ENCODE measurements at places on chromosomes 1 and 21.

DNA sequence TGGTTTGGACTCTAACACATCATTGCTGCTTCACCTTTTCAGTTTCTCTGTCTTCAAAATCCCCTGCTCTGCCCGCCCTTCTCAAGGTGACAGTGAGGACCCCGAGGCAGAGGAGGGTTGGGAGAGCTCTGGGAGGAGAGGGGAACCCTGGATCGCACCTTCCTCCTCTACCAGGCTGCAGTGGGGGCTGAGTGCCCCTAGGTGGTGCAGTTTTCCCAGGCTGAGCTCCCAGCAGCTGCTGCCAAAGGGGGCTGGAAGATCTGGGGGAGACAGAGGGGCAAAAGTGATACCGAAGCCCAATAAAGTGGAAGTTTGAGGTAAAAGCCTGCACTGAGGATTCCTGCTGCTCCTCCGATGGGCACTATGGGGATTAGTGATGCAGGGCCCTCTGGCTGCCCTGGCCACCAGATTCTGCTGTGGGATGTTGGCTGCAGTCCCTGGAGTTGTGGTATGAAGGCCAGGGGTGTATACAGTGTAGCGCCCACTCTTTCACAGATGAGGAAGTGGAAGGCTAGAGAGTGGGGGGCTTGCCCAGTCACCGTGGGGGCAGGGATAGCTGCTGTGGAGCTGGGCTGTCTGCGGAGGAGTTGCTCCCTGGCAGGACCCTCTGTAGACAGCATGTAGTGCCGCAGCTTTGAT is 40.7 kb upstream of the SCMH1 start:
- peak; percentile 26 for DNase-seq

DNA sequence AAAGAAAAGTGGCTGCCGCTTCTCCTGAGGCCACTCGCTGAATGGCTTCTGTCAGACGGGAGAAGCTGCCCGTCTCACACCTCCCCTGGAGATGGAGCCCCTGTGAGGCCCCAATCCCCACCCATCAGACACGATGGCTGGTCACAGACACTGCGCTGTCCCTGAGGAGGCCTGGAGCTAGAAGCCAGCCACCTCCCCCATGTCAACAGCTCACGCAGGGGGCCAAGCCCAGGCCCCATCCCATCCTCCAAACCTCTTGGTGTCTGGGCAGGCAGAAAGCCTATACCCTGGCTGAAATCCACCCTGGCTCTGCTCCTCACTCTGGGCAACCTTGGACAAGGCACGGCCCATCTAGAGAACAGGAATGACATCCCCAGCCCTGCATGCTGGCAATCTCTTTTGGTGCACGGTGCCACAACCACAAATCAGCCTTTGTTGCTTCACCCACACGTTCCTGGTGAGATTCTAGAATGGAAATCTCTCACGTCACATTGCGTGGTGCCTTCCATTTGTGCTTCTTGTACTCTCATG is 273.9 kb upstream of the VAMP3 start:
- no peak for DNase-seq

GRCh38 chr1:226424221-226425003 is 16.5 kb upstream of the PARP1 start:
- peak; percentile 71 for DNase-seq

DNA sequence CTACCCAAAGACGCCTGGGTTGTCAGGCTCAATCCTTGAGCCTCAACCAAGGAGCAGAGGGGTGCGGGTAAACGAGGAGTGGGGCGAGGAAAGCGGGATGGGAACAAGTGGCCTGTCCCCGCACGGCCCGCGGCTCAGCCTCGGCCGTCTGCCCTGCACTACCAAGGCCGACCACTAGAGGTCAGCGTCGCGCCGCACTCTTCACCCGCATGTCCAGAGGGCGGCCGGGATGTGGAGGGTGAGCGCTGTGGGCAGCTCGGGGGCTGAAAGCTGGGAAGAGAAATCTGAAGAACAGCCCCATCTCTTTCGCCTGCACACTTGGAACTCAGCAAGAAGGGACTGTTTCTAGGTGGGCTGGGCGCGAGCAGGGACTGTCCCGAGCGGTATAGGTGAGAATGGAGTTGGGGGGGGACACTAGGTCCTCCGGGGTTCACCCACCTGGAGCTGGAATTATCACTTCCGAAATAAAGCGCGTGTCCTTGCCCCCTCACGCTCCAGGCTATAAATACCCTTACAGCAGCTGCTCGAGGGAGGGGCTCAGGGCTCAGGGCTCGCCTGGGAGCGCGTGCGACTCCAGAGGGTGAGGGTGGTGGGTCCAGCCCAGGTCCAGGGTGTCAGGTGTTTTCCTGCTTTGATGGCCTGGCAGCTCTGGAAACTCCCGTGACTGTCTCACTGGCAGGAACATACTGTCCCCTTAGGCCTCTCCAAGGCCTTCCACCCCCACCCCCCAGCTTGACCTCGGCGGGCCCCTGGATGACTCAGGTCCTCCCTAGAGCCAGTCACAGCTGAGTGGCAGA is 9.8 kb downstream of the SLC30A2 start:
- DNase-seq = peak; percentile 3

GRCh38 chr1:223403184-223403815 is 10.1 kb downstream of the CCDC185 start:
- DNase-seq = no peak

DNA sequence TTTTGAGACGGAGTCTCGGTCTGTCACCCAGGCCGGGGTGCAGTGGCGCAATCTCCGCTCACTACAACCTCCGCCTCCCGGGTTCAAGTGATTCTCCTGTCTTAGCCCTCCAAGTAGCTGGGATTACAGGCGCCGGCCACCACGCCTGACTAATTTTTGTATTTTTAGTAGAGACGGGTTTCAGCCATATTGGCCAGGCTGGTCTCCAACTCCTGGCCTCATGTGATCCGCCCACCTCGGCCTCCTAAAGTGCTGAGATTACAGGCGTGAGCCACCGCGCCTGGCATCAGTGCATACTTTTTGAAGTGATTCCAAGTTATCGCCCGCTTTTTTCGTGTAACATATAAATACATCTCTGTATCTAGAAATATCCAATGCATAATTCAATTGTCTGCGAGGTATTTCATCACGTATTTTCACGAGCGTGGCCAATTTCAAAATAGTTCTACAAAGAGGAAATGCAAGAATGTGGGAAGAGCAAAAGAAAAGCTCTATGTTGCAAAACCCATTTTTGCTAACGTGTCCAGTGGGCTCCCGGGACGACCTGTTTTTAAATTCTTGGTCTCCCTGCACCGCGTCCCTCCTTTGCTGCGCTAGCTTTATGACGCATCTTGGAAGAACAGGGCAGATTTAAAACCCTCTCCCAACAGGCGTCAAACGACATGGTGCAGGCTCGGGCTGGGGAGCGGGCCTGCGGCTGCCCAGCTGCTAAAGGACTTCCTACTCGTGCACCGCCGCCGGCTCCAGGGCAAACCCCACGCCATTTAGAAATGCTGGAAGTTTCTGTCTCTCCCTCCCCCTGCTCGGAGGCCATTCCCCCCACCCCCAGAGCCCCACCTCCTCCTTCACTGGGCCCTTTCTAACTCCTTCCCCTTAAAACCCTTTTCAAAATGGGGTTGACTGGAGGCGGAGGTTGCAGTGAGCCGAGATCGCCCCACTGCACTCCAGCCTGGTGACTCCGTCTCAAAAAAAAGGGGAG is 923 bp upstream of the IFNGR2 start:
- DNase-seq = no peak

- no peak for DNase-seq
Measured at GRCh38 chr1:97500760-97501159, 420.1 kb downstream of the DPYD start.

- DNase-seq = no peak
Measured at GRCh38 chr1:15935056-15935950, 40.6 kb downstream of the ZBTB17 start.

DNA sequence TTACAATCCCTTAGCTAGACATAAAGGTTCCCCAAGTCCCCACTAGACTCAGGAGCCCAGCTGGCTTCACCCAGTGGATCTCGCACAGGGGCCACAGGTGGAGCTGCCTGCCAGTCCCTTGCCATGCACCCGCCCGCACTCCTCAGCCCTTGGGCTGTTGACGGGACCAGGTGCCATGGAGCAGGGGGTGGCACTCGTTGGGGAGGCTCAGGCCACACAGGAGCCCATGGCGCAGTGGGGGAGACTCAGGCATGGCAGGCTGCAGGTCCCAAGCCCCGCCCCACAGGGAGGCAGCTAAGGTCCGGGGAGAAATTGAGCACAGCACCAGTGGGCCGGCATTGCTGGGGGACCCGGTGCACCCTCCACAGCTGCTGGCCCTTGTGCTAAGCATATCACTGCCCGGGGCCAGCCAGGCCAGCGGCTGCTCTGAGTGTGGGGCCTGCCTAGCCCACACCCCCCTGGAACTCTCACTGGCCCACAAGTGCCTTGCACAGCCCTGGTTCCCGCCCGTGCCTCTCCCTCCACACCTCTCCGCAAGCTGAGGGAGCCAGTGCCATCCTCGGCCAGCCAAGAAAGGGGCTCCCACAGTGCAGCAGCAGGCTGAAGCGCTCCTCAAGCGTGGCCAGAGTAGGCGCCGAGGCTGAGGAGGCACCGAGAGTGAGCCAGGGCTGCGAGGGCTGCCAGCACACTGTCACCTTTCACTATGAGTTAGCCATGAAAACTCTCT is 117.8 kb downstream of the LIPI start:
- DNase-seq = no peak

GRCh38 chr1:65759516-65759915 is 33.2 kb upstream of the PDE4B start:
- no peak for DNase-seq

GRCh38 chr1:185441605-185442004 is 124.6 kb upstream of the IVNS1ABP start:
- no peak for DNase-seq

- DNase-seq = no peak
Measured at GRCh38 chr1:231065510-231066241, 25.6 kb upstream of the FAM89A start.

DNA sequence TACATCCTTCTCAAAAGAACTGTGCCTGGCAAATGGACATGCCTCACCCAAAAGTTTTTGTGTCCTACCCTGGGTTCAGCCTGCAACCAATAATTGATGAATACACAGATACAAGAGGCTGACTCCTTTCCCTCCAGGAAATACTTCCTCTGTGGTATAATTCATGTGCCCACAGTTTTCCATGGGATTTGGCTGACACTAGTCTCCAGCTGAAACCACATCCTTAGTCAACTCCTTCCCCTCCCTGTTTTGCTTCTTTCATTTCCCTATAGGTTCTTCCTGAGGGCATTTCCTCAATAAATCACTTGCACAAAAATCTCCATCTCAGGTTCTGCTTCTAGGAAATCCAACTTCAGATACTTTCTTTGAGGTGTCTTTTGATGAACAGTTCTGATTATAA is 436.6 kb upstream of the C1orf87 start:
- DNase-seq = no peak

DNA sequence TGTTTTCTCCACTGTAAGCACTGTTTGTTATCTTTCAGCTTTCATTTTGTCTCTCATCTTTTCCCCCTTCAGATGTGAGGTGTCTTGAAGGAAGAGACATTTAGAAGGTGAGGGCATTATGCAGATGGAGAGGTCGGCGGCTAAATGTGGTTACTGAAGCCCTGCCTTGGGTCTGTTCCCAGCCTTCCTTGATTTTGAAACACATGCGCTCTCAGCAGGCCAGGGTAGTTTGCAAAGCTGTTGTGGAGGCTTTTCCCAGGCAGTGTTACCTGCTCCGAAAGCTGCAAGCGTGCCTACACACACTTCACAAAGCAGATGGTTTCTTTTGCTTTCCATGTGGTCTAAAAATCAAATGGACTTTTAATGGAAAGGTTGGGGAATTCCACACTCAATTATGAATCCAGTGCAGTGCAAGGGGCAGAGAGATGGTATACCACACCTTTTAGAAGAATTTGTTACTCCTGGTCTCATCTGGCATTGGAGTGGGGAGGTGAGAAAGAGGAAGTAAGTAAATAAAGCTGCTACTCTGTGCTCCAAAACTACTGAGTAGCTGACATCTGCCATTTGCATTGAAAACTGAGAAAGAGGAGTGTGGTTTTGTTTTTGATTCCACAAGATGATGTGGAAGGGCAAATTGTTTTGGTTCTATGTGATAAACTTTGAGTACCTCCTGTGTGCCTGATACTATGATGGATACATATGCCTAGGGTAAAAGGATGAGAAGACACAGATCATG is 91.9 kb downstream of the NFIA start:
- DNase-seq = no peak

GRCh38 chr1:13792419-13792818 is 92.4 kb downstream of the PRDM2 start:
- no peak for DNase-seq
